ENCODE measurements at places on chromosomes 1 and 21.

DNA sequence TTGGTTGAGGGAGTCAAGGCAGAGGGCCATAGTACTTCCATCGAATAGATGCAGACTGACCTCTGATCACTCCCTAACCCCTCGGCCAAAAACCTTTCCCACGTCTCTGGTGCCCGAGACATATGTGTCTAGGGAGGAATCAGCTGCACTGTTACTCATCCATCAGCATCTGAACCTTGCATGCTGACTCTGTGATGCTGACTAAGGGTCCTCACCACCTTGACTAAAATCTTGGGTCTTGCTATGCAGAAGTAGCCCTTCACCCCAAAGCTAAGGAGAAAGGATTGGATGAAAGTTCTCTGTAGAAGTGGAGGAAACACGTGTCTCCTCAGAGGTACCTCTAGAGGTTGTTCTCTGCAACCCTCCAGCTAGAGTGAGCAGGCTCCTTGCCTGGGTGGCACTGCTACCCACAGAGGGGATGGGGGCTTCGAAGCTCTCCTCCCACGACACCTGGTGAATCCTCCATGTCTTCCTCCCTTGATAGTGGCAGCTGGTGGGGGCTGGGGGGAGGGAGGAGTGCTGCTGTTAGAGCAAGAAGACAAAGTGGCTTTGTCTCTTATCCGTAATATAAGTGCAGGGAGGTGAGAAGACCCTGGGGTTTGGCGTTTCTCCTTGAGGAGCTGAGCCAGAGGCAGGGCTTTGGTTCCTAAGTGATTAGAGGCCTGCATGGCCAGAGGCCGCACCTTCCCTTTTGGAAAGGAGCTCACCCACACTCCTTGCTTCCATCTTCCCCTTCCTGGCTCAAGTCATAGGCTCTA, 45.1 kb downstream of the ATP2B4 start:
- no peak for DNase-seq

- DNase-seq: no peak
These were observed 2.2 kb upstream of the CDK18 start for GRCh38 chr1:205502111-205502810.

- DNase-seq: no peak
These were observed 9.2 kb downstream of the PIGM start for GRCh38 chr1:160022330-160023310.

DNA sequence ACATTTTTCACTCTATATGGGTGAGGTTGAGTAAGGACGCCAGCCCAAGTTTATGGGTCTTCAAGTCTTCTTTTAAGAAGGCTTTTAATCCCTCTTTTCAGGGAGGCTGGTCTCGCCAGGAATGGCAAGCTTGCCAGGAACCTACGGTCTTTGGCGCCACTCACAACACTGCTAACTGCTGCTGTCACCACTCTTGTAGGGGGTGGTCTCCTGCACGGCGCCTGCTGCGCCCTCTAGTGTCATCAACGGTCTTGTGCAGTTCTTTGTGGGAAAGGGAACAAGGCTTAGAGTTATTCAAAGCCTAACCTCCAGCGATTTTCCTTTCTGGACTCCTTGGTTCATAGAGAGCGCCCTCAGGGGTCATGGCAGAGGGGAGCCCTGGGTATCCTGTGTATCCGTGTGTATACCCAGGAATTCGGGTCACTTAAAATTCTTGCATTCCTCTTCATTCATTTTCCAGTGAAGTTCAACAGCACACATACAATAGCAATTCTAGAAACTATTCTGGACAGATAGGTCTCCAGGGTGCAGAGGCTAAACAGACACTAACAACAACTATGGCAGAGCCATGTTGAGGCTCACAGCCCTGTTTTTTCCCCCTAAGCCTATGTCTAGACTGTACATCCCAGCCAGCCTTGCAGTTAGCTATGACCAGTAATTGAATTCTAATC, 392.8 kb upstream of the CAMK1G start:
- DNase-seq: no peak

DNA sequence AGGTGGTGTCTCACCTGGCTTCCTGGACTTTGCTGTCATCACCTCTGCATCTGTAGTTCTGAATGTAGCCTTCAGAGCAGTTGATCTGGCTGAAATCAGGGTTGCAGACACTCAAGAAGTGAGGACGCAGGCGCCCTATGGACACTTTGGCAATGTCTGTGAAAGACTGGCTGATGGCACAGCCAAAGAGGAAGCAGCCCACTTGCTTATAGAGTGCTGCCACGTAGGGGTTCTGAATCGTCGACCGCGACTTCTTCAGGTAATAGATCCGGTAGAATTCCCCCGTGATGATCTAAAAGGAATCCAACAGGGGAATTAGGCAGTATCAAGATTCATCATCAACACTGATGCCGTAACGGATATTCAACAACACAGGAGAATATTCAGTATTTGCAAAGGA, 55.1 kb downstream of the PLPP3 start:
- no peak for DNase-seq

DNA sequence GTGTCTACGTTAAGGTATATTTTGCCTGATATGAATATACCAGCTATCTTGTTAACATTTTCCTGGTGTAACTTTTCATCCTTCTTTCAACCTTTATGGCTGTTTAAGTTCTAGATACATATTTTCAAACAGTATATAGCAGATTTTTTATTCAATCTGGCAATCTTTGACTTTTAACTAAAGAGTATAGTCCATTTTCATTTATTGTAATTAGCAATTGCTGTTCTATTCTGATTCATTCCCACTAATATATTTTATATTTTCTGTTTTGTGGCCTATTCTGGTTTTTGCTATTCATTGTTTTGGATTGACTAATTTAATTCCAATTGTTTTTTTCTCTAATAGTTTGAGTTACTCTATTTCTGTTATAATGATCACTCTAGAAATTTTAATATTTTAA, 7.3 kb upstream of the C1orf162 start:
- DNase-seq: no peak

DNA sequence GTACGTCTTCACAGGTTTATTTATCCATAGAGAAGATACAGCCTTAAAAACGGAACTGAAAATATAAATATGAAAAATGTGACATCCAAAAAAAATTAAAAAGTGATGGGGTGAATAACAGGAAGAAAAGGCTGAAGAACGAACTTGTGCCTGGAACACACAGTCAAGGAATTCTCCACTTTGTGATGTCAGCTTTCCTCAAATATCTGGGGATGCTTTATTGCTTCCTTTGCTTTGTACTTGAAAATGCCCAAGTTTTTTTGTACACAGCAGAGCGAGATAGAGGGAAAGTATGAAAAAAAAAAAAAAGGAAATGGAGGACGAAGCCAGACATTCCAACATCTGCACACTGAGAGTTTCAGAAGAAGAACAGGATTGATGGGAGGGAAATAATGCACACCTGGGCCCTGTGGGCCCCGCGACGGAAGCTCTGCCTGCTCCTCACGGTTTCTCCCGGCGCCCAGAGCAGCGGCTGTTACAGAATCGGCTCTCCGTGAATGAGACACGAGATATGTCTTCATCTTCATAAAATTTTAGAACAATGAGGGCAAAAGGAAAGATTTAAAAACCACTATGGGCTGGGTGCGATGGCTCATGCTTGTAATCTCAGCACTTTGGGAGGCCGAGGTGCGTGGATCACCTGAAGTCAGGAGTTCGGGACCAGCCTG, 10.0 kb upstream of the LRRC3 start:
- no peak for DNase-seq

- no peak for DNase-seq
These were observed 10.6 kb downstream of the ZZZ3 start for GRCh38 chr1:77671836-77672235.

DNA sequence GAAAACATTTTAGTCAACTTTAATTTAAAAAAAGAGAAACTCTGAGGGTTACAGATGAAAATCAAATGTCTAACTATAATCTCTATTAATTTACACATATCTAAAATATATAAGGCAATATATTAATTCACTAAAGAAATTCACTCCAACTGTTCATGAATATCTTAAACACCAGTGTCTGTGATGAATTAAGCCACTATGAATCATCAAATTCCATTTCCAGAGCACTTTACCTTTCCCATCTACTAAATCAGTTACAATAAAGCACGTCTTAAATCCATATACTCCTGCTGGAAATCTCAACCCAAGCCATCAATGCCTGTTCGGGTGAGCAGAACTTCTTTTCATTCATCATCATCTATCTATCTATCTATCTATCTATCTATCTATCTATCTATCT, 4.3 kb downstream of the TAF5L start:
- DNase-seq: no peak

DNA sequence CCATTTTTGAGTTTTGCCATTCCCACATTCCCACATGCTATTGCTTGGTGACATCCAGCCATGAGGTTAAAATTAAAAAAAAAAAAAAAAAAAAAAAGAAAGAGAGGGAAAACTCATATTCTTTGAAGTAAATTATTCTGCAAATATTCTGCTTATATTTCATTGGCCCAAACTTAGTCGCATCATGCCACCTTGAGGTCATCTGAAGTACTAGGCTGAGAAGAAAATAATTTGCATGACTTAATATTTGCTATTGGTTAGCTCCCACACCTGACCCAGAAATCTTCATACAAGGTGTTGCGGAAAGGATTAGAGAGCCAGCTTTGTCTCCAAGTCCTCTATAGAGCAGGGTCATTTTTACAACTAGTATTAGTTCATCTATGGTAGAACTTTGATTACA, 2206.0 kb downstream of the MRPL39 start:
- peak; percentile 1 for DNase-seq

- DNase-seq: no peak
These were observed 22.3 kb upstream of the ABCA4 start for GRCh38 chr1:94143173-94143808.

DNA sequence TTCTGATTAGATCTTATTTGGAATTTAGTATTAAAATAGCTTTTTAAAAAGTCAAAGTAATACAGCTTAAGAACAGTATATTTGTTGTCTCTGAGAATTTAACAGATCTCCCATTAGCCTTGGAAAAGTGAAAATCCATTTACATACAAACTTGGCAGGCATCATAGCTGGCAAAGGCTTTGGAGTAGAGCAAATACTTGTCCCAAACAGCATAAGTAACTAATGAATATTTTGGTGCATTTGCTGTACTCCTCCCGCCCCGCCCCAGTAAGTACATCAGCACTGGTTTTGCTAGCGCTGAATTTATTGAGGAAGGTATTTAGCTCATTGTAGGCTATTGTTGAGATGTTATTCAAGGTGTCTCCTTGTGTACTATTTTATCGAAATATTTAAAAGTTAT, 417.7 kb upstream of the KAZN start:
- no peak for DNase-seq

GRCh38 chr1:82777240-82777639, 976.5 kb downstream of the ADGRL2 start:
- DNase-seq: no peak

DNA sequence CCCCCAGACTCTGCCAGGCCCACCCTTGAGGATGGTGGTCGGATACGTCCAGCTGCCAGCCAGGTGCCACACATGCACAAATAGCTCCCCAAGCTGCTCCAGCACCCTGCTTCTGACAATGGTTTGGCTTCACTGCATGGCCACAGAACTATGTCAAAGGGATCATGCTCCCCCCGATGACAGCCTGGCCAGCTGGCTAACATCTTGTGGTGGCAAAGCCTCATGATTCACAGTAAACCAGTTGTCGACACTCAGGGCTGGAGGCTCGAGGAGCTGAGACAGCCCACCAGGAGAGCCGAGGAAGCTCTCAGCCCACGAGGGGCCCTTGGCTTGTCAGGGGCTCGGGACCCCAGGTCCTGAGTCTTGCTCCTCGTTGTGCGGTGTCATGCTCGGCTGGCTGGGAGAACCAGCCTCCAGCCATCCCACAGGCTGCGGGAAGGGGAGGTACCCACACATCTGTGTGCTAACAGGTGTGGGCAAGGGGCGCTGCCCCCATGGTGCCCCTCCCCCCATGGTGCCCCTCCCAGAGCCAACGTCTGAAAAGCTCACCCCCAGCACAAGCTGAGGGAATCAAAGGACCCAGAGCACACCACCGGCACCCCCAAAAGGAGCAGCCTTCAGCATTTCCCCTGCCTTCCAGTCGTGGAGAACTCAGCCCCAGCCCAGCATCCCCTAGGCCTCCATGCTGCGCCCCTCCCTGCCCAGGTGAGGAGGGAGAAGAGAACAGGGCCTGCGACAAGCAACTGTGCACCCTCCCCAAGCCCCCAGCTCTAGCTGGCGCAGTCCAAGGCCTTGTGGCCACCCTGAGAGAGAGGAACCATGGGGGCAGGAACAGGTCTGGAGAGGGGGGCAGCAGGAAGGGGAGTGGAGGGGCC, 41.2 kb downstream of the KIF21B start:
- DNase-seq: no peak

- no peak for DNase-seq
These were observed 41.9 kb downstream of the SMG7 start for GRCh38 chr1:183514235-183514634.

DNA sequence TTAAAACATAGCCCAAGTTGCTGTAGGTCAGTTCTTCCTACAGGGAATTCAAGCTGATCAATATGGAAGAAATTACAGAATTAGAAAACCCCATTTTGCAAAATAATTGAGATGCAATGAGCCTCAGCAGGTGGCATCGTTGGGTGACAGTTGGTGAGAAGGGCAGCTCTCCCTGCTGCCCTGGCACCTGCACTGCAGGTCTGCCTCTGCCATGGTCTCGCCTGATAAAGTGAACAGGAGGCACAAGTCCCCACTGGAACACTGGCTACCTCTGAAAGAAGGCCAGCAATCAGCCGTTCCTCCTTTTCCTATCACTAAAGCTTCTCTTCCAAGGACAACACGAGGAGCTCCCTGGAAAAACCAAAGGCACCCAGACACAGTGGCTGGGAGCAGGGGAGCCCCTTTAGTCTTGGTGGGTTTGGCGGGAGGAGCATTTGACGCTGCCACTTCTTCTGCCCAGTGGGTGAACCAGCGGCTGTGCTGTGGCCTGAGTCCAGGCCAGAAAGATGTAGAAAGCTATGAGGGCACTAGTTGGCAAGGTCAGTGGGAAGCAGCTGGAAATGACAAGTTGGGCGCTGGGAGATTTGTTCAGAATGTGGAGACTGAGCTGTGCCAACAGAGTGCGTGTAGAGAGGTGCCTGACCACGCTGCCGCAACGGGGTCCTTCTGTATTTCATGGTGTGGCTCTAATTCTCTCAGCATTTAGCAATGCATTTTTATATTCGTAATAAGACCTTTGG, 93.1 kb downstream of the RIPK4 start:
- no peak for DNase-seq

GRCh38 chr1:100607628-100608240, 69.8 kb downstream of the GPR88 start:
- DNase-seq: no peak

DNA sequence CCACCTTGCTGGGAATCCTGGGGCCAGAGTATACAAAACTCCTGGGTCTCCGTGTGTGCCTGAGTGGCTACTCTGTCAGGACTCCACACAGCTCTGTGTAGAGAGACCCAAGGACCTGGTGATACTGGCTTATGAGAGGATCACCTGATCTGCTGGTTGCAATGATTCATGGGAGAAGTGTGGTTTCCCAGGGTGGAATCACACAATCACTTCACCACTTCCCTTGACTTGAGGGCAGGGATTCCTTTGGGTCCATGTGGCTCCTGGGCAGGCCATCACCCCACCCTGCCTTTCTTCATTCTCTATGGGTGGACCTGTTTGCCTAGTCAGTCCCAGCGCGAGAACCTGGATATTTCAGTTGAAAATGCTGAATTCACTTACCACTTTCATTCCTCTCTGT, 13.3 kb downstream of the PRSS38 start:
- no peak for DNase-seq

- DNase-seq: no peak
These were observed 47.4 kb upstream of the WNT4 start for GRCh38 chr1:22190251-22190650.

Data from HuH-7.5 (cell line).